ENCODE measurements at places on chromosomes 11 and 22.

GRCh38 chr11:104918113-104918824 is 20.0 kb upstream of the CASP12 start:
- no peak for DNase-seq

DNA sequence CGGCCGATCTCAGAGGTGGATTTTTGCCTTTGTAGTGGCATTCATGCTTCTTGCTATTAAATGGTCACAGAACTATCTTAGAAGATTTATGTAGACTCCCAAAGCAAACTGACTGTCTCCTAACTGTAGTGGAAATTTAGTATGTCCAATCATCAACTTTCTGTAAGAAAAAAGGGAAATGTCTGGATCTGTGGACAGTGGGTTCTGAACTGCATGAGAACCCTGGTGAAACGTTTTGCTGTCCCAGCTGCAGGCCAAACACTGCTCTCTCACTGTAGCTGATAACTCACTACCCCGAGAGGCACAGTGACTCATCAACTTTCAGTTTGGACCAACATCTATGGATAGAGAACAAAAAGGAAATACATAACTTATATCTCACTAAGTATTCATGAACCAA is 387.1 kb downstream of the SOX6 start:
- no peak for DNase-seq

- DNase-seq = no peak
These were observed 14.1 kb upstream of the BCR start for GRCh38 chr22:23166042-23166831.

GRCh38 chr11:14583252-14584034 is 60.2 kb upstream of the PDE3B start:
- no peak for DNase-seq

DNA sequence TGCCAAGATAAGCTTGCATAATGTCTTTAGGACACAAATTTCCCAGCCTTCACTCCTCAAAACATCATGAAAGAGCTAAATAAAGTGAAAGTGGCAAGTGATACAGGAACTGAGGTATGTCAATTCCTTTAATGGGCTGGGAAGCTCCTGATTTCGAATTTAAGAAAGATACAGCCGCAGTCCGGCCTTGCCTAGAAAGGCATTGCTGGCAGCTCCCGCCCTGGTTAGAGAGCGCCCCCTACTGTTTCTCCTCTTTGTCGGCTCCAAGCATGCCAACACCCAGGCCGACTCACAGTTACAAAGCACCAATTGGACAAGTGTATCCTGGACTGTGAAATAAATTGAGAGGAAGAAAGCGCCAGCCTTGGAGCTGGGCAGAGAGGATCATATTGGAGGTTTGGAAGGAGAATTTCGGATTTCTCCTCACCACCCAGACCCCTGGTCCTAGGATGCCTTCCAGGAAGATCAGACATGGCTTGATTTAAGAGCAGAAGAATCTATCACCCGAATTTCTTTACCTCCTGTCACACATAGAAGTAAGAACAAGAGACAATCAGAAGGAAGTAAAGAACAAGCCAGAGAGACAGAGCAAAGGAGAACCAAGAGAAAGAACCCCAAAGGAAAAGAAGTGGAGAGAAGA is 84.0 kb downstream of the FAM76B start:
- DNase-seq = peak; percentile 79

DNA sequence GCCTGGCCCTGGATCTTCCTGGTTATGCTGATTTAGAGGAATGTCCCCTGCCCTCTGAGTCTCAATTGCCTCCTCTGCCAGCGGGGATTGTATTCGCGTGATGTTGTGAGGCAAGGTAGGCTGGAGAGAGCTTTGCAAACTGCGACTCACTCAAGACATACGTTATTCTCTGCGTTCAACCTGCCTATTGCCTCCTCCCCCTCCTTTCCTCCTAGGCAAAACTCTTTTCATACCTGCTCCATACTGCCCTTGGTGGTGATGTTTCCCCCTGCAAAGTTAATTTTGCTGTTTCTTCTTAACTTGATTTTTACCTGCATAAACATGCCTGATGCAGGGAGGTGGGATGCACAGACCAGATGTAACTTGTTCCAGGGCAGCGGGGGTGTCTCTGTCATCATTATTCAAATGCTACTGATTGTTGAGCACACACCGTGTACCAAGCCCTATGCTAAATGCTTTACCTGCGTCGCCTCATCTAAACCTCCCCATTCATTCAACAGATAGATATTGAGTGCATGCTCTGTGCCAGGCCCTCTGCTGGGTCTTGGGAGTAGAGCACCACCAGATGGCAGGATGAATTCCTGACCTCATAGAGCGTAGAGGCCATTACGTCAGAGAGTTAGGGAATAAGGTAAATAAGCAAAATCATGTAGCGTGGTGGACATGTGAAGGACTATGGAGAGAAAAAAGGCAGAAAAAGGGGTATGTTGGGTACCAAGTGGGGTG is 29.0 kb downstream of the SGSM1 start:
- no peak for DNase-seq

- no peak for DNase-seq
These were observed 8.5 kb downstream of the TNNT3 start for GRCh38 chr11:1927848-1928469.

- DNase-seq = no peak
These were observed 493.0 kb downstream of the MN1 start for GRCh38 chr22:27308513-27308912.

DNA sequence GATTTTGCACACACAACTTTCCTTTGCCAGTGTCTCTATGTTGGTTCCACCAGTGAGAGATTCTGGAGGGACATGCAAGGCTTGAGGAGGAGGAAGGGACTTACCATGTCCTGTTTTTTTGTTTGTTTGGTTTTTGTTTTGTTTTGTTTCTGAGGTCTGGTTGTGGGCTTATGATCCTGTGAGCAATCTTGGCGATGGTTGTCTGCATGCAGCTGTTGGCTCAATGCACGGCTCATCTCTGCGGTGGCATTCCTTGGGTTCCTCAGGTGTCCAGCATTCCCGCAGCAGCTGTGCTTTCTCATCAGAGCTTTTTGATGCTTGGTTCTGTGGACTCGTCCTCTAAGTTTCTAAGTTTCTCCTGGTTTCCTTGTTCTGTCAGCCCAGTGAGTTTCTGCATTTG is 4.8 kb upstream of the NNMT start:
- DNase-seq = no peak

GRCh38 chr22:21080435-21081137 is 34.8 kb downstream of the LRRC74B start:
- no peak for DNase-seq

DNA sequence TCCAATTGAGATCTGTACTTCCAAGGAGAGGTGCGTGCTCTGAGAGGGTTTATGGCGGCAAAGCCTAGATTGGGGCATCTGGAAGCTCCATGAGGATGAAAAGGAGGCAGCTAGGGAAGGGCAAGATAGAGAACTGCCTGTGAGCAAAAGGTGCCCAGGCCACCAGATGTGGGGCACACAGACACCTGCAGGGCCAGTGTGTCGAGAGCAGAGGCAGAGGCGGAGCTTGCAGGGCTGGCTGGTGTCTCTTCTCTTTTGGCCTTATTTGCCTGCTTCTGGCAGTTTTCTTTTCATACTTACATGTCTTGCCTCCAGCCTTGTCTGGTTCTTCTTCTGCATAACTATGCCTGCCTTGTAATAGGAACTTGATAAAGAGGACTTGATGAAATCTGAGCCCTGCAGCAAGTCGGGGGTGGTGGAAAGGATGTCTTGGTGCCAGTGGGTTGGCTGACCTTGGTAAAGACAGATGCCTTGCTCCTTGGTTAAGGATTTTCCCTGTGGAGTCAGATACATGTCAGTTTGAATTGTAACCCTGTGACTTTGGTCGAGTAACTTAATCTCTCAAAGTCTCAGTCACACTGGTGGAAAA is 680.3 kb downstream of the NTM start:
- DNase-seq = no peak

- DNase-seq = no peak
These were observed 55.1 kb downstream of the NAV2 start for GRCh38 chr11:19767627-19768151.

DNA sequence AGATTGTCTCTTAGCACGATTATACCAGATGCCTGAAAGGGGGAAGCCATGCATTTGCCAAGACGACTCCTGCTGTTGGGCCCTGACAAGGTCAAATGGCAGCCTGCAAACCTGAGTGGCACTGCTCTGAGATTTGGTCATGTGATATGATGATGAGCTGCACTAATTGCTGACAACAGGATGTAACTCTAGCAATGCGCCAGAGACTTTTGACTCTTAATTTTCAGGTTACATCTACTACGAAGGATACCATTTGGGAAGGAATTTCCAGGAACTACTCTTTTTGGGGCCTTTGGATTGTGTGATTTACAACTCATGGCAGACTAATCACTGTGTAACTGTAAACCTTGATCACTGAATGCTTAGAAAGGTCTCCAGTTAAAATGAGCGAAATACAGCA is 13.1 kb downstream of the TREH start:
- DNase-seq = no peak

DNA sequence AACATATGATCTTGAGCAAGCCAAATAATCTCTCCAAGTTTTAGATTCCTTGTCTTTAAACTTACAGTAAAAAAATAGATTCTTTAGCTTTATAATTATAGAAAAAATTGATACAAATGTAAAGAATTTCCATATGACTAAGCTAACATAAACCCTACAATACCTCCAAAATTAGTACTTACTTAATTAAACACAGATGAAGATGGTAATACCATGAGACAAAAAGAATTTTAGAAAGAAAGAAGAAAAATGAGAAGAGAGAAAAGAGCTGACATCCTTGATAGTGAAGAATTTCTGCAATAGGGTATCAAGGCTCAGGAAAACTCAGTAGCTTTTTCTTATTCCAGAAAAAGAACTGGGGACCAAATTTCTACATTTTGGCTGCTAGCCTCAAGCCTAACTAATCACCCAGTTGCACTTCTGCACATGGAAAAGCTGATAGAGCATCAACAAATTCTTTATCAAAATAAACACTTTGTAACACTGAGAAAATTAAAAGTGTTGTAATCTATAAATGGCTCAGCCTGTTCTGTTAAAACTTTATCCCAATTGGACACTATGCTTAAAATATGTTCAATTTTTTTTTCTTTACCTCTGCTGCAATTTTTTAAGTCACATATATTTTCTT is 24.7 kb upstream of the SOX6 start:
- no peak for DNase-seq

DNA sequence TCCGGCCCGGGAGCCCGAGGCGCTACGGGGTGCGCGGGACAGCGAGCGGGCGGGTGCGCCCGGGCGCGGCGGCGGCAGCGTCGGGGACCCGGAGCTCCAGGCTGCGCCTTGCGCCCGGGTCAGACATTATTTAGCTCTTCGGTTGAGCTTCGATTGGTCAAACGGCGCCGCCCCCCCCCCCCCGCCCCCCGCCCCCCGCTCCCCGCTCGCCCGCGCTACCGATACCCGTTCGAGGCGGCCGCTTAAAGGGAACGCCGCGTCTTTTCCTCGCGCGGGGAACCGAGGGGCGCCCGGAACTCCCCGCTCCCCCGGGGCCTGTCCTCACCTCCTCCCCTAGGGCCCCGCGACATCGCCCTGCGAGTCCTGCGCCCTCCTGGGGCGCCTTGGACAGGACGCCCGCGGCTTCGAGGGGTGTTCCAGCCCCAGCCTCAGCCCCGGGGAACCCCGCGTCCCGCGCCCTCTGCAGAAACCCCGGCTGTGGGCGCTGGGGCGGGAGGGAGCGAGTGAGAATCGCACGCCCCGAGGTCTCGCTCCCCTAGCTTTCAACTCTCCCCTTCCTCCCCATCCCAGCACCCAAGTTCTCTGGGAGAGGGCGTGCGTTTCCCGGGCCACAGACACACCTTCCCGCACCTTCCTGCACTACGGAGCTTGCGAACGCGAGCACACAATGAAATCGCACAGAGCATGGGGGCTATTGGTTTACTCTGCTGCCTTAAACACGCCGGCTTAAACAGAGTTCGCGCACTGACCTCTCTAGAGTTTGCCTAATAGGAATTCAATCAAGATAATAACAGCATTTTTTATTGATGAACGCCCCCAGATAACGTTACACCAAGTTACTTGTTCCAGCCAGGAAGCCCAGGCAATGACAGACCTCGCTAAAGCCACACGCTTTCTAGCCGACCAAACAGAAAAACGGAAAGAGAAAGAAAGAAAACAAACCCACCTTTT is at the start of gene BDNF:
Gene BDNF (minus strand): TSS at position 105 of the 951 bp plus-strand sequence. CDS start 41,891 bp downstream, outside the sequence.
- no peak for DNase-seq

- DNase-seq = no peak
These were observed 76.0 kb downstream of the TRIM29 start for GRCh38 chr11:120061761-120062560.

DNA sequence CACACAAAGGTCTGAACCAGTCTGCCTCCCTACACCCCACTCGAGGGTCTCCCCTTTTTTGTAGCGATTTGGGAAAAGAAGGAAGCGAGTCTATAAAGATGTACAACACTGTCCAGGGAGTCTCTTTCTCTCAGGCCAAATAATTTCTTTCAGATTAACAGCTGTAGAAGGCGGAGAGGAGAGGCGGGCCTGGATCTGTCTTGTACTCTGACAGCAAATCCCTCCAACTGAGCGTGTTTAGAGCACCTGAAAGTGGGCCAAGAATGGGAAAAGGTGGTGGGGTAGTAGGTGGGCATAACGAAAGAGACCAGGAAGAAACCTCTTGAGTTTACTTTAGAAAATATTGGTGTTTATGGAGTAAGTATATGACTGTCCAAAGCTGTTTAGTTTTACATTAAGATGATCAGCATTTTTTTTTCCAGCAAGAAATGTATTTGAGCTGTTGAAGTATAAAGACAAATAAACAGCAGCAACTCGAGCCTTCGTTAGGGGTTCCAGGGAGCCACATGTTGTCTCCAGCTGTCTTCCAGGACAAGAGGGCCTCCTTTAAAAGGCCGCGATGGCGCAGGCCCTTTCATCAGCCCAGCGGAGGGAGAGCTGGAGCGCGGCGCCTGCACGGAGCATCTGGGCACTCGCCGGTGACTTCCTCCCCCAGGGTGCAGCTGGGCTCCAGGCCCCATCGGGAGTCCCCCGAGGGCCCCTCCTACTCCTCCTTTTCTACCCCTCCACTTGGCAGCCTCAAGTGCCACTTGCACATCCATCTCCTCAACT is 34.9 kb downstream of the SCUBE1 start:
- no peak for DNase-seq

DNA sequence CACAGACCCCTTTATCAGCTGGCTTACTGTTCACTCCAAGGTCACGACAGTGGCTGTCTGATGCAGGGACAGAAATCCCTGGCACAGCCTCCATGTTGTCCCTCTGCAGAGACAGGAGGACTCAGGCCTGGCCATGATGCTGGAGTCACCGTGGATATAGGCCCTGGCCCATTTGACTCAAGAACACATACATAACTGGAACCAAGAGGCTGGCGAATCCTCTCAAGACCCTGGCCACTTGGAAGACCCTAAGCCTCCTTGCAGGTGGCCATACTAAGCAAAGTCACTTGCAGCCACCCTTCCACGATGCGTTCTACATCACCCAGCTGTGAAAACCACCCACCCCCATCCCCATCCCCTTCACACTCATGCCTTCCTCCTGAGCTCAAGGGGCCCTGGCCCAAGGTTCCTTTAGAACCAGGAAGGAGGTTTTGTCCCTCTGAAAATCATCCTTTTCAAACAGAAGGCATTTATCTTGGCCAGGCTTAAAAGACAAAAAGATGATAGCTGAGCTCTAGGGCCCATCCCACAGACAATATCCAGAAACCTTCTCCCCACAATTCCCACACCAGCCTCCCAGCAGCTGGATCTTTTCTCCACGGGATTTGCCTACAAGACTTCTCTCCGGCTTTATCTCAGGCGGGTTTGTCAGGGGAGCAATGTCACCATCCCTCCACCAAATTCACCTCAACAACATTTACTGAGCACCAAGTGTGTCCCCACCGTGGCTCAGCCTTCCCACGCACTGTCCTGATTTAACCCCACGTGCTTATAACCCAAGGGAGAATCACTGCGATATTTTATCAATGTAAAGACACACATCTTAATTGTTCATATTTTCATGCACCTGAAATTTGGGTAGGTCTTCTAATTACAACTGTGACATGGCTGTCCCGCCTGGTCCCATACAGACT is 123.4 kb upstream of the SERPIND1 start:
- DNase-seq = no peak

All from stimulated activated CD4-positive, alpha-beta T cell treated with anti-CD3 and anti-CD28 coated beads, Interleukin-4, amount 100 ng/mL, for 1 hour (primary cell).